ENCODE measurements at places on chromosomes 5 and 9. TPM values are rescaled to one million over a fixed set of nuclear protein-coding genes. Genes with fewer than 3 reads are reported as not detected.

ANKRD18A gene
- 15.7 TPM for total RNA-seq

MYOT gene
- not detected for total RNA-seq

IL5 gene
- total RNA-seq, result not detected

PCDHB11 gene
- 0.11 TPM for total RNA-seq

LEAP2 gene
- 0.98 TPM for total RNA-seq

PCDHA11 gene
- 0.43 TPM for total RNA-seq

PCDHGA10 gene
- total RNA-seq, result 0.01 TPM

AJM1 gene
- total RNA-seq, result 4.0 TPM

EGFLAM gene
- not detected for total RNA-seq

STKLD1 gene
- total RNA-seq, result 1.4 TPM

SYK gene
- not detected for total RNA-seq

HRH2 gene
- total RNA-seq, result 0.71 TPM

All from A549 treated with CpdA at 1 μM for 4 hours (cell line).